ENCODE measurements at places on chromosomes 4 and X.

- DNase-seq: no peak
Measured at GRCh38 chr4:57041020-57041419, 62.3 kb downstream of the POLR2B start.

DNA sequence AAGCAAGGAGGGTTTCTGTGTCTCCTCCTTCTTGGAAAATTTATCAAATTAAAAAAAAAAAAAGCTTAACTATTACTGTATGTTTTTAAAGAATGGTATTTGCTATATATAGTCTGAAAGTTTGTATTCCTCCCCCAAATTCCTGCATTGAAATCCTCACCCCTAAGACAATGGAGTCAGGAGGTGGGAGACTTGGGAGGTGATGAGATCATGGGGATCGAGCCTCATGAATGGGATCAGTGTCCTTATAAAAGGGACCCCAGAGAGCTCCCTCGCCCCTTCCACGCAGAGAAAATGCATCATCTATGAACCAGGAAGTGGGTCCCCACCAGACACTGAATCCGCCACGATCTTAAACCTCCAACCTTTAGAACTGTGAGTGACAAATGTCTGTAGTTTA lies 50.1 kb downstream of the DHRSX start:
- DNase-seq: no peak

DNA sequence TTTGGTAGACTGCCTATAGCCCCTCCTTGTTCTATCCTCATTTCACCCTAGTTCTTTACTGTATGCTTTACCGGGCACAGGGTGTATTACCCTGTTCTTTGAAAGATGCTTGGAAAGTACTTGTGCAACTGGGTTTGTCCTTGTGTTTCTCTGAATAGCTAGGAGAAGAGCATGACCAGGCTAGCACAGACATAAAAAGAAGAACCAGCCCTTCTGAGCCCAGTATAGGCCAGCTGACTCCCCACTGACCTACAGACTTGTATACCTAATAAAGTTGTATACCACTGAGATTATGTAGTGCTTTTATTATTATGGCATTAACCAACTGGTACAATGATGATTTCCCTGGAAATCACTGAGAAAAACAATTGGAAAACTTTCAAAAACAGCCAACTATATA lies 15.0 kb downstream of the CFI start:
- DNase-seq: no peak

- no peak for DNase-seq
Measured at GRCh38 chr4:98608356-98608755, 50.1 kb downstream of the TSPAN5 start.

DNA sequence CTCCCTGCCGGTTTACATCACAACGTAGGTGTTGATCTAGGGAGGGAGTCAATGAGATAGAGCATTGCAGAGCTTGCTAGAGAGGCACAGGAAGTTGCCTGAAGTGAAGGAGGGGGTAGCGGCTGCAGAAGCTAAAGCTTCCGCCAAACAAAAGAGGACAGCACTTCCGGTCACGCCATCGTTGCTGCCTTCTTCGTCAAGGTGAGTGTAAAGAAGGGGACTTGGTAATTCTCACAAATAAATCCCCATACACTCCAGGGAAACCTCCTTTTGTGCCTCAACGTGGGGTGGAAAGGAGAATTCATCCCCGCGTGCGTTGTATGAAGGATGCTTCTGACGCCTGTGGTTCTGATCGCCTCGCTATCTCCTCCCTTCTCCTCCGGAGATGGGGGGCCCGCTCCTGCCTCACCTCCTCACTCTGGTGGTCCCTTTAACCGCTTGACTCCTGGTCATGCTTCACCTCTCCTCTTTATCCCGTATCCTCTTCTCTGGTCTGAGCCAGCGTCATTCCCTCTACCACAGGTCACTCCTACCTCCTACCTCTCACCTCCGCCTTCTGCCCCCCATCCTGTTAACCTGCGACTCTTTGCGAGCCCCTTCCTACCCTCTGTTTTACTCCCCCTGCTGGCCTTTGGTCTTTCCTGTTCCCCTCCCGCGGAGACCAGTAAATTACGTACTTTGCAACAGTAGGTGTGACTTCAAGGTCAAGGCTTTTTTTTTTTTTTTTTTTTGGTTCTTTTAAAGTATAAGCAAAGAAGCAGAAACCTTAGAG lies 59.9 kb downstream of the GSPT2 start:
- peak; percentile 71 for DNase-seq

DNA sequence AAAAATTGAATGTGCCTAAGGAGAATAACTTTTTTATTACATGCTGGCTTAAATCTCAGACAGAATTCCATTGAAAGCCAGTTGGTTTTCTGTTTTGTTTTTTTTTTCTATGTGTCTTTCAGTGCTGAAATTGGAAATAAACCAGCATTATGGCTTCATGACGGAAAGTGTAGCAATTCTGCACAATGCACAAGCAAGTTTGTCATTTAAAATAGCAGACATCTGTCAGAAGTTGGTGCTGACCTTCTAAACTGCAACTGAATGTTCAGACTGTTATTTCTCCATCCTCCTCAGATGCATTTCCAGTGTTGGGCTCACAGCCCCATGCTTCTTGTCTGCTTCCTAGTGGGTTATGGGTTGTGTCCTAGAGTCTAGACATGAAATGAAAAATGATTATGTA lies 107.2 kb upstream of the LIMCH1 start:
- no peak for DNase-seq

- peak; percentile 3 for DNase-seq
Measured at GRCh38 chr4:101282076-101282844, 65.1 kb downstream of the PPP3CA start.

- DNase-seq: peak; percentile 43
Measured at GRCh38 chr4:89254847-89255246, 52.8 kb downstream of the GPRIN3 start.

GRCh38 chrX:18422325-18422724 lies 3.1 kb upstream of the CDKL5 start:
- DNase-seq: no peak

DNA sequence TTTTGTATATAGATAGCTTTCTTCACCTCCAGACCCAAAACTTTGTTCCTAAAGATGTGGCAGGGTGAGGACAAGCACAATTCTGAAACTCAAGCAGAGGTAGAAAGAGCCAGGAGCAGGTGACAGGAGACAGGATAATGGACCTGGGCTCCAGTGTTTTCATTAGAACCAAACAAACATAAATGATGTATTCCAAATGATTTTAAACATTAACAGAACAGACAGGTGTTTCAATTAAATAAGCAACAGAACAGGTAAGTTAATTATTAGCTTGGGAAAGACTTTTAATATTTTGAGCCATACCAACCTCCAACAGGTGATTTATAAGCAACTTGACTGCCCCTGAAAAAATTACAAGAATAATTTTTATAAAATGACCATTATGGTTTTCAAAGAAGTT lies 459.4 kb upstream of the LCORL start:
- DNase-seq: no peak

GRCh38 chrX:3244955-3245354 lies 101.5 kb downstream of the MXRA5 start:
- DNase-seq: no peak

GRCh38 chr4:69995526-69996016 lies at the start of gene STATH:
TSS of gene STATH (plus strand) at chr4:69995966. CDS start at chr4:69998438, 2,472 bp downstream.
- no peak for DNase-seq

DNA sequence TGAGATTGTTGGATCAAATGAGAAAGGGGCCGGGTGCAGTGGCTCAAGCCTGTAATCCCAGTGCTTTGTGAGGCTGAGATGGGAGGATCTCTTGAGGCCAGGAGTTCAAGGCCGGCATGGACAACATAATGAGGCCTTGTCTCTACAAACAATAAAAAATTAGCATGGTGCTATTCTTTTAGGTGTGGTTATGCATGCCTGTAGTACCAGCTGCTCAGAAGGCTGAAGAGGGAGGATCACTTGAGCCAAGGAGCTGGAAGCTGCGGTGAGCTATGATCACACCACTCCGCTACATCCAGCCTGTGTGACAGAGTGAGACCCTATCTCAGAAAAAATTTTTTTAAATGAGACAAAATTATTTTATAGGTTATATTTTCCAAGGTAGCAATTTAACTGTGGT lies 49.7 kb upstream of the TMEM150C start:
- DNase-seq: no peak

DNA sequence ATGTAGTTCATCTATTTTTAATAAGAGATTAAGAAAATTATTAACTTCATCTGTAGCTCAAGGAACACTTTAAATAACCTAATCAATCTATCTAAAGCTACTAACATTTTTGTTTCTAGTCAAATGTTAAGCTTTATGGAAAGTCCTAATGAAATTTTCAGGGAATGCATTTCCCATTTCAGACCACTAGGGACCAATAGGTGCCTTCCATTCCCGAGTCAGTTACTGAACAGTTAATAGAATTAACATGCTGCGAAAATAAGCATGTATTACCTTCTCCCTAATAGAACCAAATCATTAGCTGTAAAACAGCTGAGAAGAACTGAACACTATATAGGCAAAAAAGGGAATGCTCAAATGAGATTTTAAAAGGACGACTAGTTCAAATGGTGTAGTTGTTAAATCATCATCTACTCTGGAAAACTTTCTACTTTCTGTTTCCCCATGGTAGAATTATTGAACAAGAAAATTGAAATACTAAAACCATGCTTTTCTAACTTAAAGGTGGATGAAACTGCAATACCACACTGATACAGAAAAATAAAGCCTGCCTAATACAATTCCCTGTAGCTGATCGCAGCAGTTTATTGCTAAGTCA lies 22.5 kb downstream of the STX18 start:
- DNase-seq: no peak

DNA sequence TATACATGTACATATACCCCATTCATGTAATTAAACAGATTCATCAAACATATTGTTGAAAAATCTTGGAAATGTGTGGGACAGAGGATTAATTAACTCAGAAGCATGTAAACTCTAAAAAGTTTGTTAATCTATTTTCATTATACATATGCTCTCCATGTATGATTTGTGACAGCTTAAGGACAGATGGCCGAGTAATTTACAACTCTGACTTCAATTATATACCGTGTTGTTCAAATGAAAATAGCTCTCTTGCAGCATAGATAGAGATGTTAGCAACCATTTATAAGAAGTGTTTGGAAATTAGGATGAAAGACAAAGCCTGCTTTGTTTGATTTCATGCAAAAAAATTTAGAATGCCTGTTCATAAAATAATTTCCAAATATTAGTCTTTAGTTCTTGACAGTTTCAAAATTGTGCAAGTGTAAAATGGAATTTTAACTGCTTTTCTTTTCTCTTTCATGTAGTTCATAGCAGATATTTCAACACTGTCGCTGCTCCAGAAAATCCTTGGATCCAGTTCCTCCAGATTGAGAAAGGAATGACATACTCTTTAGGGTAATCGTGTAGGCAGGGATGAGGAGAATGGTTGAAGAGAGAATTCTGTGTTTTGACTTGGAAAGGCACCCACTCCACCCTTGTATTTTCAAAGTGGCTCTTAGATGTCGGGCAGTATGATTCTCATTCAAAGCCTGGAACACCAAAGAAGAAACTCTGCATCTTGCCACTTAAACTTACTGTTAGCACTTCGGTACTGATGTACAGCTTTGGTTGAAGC lies 23.1 kb downstream of the AFF2 start:
- no peak for DNase-seq

- no peak for DNase-seq
Measured at GRCh38 chrX:136711147-136711546, 63.2 kb downstream of the CD40LG start.

GRCh38 chr4:7342223-7343080 lies 92.3 kb downstream of the PSAPL1 start:
- no peak for DNase-seq

- DNase-seq: no peak
Measured at GRCh38 chrX:12002876-12003275, 135.4 kb upstream of the FRMPD4 start.

- DNase-seq: no peak
Measured at GRCh38 chr4:126544276-126544675, 1088.5 kb upstream of the INTU start.

DNA sequence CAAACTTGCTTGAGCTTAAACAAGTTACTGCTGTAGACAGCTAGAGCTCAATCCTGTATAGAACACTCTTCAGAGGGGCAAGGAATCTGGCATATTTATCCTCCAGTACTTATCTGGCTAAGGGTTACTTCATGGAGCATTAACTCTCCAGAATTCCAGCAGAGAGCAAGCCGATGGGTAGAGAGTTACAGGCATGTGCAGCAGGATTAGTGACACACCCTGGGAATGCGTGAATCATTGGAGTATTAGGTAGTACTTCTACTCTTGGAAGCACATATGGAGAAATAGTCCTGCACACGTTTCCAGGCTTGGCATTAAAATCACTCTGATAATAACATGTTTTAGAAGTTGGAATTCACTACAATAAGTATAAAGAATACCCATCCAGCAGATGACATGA lies 35.4 kb downstream of the GRXCR1 start:
- DNase-seq: no peak

DNA sequence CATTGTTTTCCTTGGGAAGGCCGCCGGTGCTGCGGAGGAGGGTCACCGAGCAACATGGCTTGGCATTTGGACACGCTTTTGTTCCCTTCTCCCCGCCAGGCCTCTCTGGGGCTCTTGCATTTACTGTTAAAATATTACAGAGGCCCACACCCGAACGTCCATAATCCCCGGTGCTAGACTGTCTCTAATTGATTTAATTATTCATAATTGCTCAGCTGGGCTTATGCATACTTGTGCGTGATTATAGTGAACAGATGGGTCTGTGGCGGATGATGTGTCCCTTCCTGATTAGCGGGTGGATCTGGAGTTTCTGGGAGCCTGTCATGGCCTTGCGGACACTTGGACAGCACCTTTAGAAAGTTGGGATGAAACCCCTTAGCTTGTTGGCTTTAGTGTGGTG lies 100.2 kb upstream of the MSX1 start:
- DNase-seq: no peak

All from CD4-positive, alpha-beta T cell treated with Interferon gamma for 1 hour (primary cell).